IPS-NIHi11 (cell line): ENCODE measurements at places on chromosomes 11 and 22.
A peak's percentile ranks its signal among the peaks of the same experiment; 100 is the strongest.

DNA sequence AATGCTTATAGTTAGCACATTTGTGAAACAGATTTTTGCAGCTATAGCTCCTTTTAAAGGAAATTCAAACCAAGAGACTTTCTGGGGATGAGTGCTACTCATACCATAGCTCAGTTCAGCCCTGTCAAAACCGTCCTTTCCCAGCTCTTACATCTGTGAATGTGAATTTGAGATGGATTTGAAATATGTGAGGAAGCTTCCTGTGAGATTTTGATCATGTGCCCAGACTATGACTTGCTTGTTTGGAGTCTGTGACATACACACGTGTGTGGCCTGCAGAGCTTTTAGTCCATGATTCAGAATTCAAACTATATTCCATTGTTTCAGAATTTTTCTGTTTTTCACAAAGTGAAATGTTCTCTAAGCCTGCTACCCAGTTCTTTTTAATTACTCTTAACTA is 4.4 kb upstream of the MMP1 start:
- no peak for DNase-seq

DNA sequence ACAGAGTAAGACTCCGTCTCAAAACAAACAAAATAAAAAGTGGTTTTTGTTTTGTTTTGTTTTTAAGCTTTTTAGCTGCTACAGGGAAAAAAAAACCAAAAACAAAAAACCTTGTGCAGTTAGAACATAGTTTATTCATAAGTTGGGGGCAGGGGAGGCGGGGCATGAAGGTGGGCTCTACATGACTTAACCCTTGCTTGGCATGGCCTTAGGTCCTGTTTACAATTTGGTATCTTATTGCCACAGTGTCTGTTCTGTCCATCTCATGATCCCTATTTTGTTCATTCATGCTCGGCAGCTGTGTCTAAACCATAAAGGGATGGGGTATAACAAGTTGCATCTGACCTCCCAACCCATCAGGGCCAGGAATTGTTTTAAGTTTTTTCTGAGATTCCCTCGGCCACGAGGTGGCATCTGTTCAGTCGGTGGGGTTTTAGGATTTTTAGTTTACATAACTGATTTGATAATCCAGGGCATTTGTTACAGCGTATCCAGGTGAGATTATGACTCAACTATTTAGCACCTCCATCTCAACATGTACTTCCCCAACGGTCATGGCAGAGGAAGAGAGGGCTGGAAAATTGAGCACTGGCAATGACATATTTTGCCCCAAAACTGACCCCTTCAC is 6.9 kb downstream of the AP5B1 start:
- no peak for DNase-seq

DNA sequence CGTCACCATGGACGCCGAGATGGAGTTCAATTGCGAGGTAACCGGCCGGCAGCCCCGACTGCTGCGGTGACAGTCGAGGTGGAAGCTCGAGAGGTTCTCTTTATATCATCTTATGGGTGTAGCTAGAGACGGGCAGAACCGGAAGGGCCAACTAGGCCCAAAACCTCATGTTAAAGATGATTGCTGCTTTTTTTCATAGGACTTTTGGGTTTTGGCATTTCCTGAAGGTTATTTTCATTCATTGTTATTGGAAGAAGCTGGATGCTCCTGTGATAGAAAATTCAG is 585 bp downstream of the NF2 start:
- DNase-seq, result peak; percentile 61

DNA sequence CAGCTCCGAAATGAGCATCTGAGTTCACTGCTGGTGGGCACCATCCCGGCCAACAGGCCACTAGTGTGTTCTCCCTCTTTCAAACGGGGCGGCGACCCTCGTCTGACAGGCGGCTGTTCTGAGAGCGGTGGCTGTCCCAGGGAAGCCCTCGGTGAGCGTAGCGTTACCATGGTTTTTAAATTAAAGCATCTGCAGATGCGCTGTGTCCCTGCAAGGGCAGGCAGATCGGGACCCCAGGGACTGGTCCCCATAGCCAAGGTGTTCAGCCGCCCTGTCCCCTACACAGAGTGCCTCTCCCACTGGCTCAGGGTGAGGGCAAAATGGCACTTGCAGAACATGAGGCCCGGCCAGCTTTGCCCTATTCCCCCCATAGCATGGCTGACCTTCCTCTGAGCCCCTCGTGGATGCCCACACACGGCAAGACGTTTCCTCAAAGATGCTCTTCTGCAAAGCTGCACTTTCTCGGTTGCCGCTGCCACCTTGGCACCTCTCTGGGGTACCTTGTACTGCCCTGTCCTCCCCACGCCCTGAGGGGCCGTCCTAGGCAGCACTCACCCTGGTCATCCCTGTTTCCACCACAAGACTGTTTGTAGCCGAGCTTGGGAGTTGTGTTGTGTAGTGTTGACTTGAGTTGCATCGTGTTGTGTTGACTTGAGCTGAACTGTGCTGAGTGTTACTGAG is 51.9 kb upstream of the KCNQ1OT1 start:
- no peak for DNase-seq

DNA sequence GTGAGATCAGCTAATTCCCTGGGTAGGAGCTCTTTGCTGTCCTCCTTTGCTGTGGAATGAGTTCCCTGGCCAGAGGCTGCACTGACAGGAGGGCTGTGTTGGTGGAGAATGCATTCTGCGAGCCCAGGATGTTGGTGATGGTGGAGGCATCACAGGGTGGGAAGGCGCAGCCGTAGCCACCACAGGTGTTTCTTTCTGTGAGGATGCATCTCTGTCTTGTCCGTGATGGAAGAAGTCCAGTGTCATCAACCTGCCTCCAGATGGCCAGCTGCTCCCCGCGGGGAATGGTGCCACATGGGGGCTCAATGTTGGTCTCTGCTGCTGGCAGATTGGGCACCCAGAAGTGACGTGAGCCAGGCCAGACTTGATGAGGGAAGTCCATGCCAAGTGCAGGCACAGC is 972.1 kb downstream of the TBC1D22A start:
- no peak for DNase-seq

DNA sequence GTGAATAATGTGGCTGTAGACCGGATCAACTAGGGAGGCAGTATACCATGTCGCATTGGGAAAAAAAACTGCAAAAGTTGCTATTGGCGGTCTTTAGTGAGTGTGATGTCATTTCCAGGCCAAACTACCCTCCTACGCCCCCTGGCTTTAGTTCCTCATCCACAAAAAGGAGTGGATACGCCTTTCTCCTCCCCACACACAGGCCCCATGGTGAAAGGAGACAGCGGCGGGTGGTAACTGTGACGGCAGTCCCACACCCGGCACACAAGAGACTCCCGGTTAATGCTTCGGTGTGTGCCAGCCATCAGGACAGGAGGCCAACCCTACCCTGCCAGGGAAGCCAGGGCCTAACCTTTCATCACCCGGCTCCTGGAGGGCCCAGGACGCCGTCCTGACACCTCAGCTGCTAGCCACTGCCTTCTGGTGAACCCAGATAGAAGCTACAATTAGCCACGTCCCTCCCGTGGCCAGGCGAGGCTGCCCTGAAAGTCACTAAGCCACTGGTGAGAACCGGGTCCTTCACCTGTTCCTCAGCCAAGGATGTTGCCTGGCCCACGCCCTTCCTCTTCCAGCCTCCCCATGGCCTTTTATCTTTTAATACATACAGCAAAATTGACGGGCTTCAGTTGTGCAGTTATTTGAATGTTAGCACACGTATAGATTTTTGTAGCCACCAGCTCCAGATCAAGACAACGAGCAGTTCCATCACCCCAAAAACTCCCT is 10.8 kb downstream of the TP53I11 start:
- peak; percentile 59 for DNase-seq

- no peak for DNase-seq
Observed at GRCh38 chr11:6650980-6651379, 4.6 kb downstream of the DCHS1 start.

- DNase-seq, result no peak
Observed at GRCh38 chr22:26302726-26303125, 126.3 kb upstream of the ASPHD2 start.

DNA sequence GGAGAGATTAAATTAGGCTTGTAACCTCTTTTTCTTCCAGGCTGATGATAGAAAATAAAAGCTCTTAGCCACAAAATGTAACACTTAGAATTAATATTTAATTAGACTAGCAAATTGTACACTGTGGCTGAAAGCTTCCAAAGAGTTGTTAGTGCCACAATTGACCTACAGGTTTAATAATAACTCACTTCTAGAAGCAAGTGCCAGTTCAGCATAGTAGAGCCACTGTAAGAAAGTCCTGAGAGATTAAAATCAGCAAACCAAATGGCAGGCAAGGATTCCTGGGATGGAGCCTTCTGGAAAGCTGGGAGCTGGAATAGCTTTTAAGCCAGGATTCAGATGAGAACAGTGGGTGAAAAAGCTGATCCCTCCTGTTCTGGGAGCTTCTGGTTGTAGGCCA is 131.0 kb downstream of the ELP4 start:
- no peak for DNase-seq

DNA sequence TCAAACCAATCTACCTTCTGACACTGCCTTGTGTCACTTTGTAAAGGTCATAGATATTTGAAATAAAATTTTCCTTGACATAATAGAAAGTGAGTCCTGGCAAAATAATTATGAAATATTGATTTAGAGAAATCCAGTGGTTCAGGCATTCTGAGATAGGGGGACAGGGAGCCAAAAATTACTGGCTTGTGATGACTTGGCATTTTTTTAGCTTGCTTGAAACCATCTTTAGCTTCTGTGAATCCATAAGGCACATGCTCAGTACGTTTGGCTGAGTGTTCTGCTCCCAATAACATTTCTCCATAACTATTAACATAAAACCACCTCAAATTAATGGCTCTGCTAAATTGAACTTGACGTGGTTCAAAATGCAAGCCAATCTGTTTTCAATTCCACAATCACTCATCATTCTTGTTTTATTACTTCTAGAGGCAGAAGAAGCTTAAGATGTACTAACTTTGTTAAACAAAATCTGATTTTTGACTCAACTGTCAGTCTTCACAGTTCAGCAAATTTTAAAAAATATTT is 209.0 kb downstream of the LRRC4C start:
- no peak for DNase-seq

- DNase-seq, result no peak
Observed at GRCh38 chr11:83816572-83817187, 530.5 kb upstream of the CCDC90B start.

GRCh38 chr11:32154275-32154674 is 63.4 kb downstream of the RCN1 start:
- DNase-seq, result no peak

- DNase-seq, result no peak
Observed at GRCh38 chr22:42805998-42806830, 50.9 kb downstream of the ARFGAP3 start.

- peak; percentile 95 for DNase-seq
Observed at GRCh38 chr11:46346886-46347636, at the start of gene DGKZ. Gene DGKZ (plus strand): TSS chr11:46347463. CDS start chr11:46347660, 197 bp downstream.
